Stimulated activated CD4-positive, alpha-beta T cell treated with anti-CD3 and anti-CD28 coated beads, Interleukin-2, amount 100 ng/mL, for 24 hours (primary cell): ENCODE measurements at places on chromosomes 7 and 10.

DNA sequence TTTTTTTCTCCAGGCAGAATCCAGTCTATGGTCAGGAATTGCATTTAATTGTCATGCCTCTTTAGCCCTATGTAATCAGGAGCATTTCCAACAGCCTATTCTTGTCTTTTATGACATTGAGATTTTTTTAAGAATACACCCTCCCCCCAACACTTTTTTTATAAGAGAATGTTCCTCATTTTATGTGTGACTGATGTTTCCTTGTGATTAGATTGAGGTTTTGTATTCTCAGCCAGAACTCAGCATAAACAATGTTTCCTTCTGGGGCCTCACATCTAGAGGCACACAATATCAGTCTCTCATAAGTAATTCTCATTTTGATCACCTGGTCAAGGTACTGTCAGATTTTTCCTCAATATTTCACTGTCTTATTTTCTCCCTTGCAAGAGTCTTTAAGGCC is 193.4 kb upstream of the PDE1C start:
- no peak for DNase-seq

GRCh38 chr7:34821932-34822558 is 164.0 kb downstream of the NPSR1 start:
- no peak for DNase-seq

- no peak for DNase-seq
Measured at GRCh38 chr7:142771353-142771723, 568 bp downstream of the PRSS2 start.

DNA sequence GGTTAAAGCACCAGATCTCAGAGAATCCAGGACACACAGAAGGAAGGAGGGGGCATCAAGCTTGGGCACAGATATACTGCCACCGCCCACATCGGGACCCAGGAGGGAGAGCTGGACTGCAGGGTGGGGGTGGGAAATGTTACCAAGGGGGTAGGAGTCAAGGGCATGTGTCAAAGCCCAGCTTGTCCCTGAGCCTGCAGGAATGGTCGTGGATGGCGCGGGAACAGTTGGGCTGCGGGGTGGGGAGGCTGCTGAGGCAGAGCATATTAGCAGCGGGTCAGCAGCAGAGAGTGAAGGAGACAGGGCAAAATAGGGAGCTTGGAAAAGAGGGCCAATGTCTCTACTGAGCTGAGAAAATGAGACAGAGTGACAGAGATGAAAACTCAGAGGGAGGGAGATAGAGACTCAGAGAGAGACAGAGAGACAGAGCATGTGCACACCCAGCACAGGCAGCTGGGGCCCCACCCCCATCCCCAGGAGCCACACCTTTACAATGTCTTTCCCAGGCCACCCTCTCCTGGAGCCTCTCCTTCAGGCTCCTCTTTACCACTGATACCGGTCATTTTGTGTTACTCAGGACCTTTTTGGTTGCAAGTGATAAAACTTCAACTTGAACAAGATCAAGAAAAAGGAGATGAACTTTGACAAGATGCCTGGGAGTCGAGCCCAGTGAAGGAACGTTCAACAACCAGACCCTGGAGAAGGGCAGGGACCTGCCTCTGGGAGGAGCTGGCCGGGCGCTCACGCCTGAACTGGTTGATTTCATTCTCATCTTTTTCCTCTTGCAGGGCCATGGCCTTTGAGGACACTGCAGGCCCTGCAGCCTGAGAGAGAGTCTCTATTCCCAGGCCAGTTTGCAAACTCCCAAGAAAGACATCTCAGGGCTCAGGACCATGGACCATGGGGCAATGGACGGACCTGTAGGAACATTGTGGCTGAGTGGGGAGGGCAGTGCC is 50.0 kb downstream of the AOC1 start:
- no peak for DNase-seq

GRCh38 chr7:39810204-39810642 is 139.8 kb upstream of the CDK13 start:
- no peak for DNase-seq

- no peak for DNase-seq
Measured at GRCh38 chr10:86443069-86443468, 76.5 kb upstream of the GRID1 start.

GRCh38 chr7:75055830-75056772 is 17.5 kb downstream of the RCC1L start:
- DNase-seq, result no peak

DNA sequence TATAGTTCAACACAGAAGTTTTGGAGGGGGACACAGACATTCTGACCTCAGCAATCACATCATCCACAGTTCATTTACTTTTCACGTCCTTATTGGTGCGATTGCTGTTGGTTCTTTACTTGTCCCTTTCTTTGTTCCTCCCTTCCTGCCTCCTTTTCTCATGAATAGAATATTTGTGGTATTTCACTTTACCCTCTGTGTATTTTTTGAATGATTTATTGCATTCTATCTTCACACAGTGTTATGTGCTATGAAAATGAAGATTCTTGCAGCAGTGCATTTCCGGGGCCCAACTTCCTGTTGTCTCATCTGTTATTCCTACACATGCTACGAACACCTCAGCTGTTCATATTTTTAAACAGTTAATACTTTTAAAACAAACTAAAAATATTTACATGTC is 179.6 kb downstream of the ZMYND11 start:
- no peak for DNase-seq

- no peak for DNase-seq
Measured at GRCh38 chr10:7786430-7786829, 1.4 kb downstream of the KIN start.

GRCh38 chr7:48280100-48280499 is 108.8 kb downstream of the ABCA13 start:
- DNase-seq, result no peak

- no peak for DNase-seq
Measured at GRCh38 chr10:35934642-35934995, 292.5 kb upstream of the FZD8 start.

DNA sequence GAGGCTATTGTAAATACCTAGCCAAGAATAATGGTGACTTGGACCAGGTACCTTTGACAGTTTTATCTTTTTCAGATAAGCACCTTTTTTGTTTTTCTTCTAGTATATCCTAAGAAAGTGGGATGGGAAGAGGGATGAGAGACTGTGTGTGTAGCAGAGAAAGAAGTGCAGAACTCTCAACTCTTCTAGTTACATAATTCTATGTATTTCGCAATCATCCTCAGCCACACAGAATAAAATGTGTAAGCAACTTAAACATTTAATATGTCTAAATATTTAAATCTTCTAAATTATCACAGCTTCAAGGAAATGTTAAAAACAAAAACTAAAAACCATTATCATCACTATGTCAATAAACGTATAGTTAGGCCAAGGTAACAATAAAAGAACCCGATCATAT is 42.6 kb upstream of the GSAP start:
- DNase-seq, result no peak

DNA sequence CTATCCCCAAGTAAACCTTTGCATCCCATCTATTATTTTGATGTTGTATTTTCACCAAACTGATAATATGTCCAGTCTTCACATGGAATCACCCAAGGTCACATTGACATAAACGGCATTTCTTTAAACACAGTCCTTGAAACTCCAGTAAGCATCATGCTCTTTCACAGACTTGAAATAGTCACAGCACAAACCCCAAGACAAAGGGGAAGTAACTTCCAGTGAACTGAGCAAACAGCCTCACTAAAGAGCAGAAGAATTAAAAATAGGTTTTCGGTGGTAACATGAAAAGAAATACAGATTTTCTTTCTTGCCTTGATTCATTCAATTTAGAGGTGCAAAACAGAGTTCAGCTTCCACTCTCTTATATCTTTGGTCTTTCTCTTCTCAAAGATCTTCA is 253.7 kb downstream of the SFMBT2 start:
- DNase-seq, result no peak

DNA sequence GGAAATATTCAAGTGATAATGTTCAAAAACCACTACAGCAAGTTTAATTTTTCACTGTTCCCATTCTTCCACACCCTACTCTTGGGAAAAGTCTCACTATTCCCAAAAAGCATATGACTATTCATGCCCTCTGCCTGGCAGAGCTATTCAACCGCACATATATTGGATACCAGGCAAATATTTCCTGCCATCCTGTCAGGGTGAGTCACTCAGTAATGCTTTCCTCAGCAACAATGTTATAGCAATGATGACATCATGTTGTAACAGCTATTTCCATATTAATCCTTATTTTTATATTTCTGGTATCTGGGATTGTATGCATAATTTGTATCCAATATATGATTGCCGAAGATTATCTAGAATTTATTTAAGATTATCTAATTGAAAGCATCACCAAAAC is 114.0 kb upstream of the PLXDC2 start:
- no peak for DNase-seq

- no peak for DNase-seq
Measured at GRCh38 chr7:135522509-135522908, 12.6 kb upstream of the CNOT4 start.

DNA sequence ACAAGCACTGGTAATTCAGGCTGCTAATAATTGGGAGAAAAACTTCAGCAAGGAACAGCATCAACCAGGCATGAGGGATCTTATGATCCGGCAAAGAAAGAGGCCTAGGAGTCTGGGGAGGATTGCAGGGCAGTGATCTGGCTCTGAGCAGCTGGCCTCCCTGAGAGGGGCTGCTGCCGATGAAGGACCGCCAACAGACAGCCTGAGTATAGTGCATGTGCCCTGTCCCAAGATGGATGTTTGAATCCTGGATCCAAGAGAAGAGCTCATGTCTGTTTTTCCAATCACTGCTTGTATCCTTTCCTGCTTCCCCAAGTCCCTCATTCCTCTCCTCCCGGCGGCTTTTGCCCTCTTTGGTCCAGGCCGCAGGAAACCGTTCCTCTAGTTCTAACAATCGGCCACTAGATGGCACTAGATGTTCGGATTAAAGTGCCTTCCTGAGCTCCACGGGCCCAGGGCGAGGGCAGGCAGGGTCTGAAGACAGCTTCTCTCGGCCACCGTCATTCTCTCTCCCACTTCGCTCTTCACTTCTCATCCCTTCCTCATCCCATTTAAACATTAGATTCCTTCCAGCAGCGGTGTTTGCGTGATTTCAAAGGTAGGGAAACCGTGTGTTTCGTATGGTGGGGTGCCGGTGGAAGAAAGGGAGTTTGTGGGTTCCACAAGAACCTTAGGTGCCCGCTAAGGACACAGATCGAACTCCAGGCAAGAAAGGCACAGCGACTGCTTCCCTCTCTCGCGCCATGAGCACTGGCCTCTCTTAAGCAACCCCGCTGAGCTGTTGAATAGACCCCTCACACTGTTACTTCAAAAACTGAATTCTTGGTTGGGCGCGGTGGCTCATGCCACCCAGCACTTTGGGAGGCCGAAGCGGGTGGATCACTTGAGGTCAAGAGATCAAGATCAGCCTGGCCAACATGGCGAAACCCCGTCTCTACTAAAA is 82.4 kb downstream of the ADCYAP1R1 start:
- peak; percentile 51 for DNase-seq

DNA sequence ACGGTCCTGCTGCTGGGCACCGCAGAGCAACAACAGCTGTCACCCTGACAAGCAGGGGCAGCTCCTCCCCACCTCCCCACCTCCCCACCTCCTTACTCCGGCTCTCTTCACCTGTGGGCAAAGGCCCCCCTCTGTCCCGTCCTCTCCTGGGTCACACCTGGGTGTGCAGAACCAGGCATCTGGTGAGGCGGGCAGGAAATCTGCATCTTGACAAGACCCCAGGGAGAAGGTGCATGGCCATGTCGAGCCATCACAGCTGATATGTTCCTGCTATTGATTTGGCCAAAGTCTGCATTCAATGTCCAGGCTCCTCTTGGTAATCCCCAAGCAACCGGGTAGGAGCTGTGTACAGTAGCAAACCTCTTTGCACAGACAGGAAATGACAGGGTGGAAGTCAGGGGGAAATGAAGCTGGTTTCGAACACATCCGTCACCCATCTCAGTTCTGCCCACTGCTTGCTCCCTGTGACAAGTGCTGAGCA is 554.2 kb downstream of the DNAJB6 start:
- no peak for DNase-seq

GRCh38 chr7:68862736-68863135 is 735.5 kb upstream of the AUTS2 start:
- DNase-seq, result no peak

DNA sequence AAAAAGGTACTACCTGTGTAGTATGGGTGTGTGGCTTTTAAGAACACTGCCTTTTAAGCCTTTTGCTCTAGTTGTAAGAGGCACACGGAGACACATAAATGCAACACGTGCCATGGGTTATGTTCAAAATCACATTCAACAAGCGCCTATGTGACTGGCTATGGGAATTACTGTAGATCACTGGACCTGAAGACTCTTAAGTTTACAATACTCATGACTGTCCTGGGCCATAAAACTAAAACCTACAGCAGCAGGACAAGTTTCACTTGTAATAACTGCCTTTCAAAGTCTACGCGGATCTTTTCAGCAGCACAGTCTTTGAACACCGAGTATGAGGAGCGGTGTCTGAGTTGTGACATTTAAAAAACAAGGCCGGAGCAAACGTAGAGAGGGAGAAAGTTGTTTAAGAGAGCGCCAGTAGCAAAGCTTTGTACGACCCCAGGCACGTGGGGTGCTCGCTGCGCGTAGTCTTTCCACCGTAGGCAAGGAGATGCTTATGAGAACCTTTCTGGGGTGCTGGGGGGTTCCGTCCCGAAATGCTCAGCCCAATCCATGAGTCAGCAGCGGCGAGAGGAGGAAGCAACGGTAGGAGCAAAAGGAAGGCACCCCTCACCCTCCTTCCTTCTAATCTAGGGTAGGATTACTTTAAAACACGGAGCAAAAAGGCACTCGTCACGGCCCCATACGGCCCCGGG is 662 bp downstream of the DNAJC2 start:
- DNase-seq, result peak; percentile 48

- DNase-seq, result no peak
Measured at GRCh38 chr10:1134156-1134555, 78.0 kb downstream of the WDR37 start.

DNA sequence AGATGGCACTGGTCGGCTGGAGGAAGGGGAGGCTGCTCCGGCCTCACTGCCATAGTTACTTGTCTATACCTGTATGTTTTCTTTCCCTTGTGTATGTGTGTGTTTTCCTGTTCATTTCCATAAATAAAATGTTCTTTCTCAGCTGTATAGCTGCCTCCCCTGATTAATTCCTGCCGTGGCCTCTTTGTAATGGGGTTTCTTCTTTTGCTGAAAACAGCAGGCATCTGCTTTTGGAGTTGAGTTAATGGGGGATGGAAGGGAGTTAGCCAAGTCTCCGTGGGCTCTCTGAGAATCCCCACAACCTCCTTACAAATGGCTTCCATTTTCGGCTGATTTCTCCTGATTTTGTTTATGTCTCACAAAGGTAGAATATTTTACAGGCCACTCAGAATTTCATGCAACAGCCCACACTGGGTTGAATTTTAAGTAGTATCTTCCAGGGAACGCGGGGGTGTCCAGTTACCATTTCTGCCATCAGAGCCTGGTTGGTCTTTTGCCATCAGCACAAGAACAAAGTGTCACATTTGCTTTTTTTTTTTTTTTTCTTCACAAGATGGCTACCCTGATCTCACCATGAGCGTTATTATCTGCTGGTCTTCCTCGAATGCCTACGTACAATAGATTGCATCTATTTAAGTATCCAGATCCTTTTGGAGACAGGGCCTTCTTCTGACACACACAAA is 88.1 kb upstream of the NRP1 start:
- no peak for DNase-seq

- DNase-seq, result peak; percentile 30
Measured at GRCh38 chr10:68955355-68955831, 577 bp upstream of the DDX21 start.

- no peak for DNase-seq
Measured at GRCh38 chr7:123994449-123994848, 38.4 kb downstream of the TMEM229A start.
